ENCODE measurements at places on chromosomes 2 and 18.

GRCh38 chr2:24382363-24383073, 22.2 kb upstream of the ITSN2 start:
- no peak for DNase-seq

DNA sequence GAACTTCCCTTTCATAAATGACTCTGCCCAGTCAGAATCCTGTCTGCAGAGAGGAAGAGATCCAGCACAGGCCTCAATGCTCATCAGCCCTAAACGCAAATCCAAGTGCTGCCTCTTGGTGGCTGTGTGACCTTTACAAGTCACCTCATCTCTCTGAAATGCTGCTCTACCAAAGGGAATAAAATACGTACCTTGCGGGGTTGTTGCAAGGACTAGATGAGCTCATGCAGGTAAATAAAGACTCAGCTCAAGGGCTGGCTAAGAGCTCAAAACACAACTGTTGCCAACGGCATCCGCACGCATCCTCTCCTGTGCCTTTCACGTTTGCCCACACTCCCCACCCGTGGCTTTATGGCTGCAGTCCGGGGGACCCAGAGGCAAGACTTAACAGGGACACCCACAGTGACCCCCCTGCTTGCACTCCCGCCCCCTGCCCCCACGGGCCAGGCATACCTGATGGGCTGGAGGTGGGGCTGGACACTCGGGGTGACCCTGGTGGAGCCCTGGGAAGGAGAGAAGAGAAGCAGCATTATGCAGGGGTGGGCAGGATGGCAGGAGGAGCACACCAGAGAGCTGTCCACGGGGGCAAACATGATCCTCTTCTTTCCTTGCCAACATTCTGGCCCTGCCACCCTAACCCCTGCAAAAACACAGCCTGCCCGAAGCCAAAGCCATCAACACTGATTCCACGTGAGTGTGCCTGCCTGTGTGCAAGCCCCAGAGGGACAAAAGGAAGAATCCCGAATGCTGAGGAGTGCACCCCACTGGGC, 102.6 kb downstream of the TNS1 start:
- no peak for DNase-seq

DNA sequence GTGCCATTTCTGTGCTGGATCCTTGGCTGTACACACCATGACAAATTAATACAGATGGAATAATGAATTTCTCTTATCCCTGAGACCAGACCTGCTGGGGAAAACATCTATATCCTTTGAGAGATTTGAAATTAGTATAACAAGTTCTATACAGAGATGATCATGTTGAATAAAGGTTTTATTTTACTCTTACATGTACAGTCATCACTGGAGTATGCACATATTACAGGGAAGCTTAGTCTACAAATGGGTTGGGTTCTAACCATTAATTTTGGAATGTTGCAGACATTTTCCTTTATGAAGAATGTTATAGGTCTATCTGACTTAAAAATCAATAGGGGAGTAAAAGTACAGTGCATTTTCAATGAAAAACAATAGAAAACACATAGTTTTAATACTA, 29.9 kb upstream of the MMADHC start:
- DNase-seq = no peak

GRCh38 chr2:229133155-229133772, 137.8 kb downstream of the PID1 start:
- no peak for DNase-seq

- DNase-seq = no peak
Observed at GRCh38 chr2:8191427-8191826, 490.4 kb upstream of the ID2 start.

- DNase-seq = no peak
Observed at GRCh38 chr18:28159055-28159454, 17.9 kb downstream of the CDH2 start.

DNA sequence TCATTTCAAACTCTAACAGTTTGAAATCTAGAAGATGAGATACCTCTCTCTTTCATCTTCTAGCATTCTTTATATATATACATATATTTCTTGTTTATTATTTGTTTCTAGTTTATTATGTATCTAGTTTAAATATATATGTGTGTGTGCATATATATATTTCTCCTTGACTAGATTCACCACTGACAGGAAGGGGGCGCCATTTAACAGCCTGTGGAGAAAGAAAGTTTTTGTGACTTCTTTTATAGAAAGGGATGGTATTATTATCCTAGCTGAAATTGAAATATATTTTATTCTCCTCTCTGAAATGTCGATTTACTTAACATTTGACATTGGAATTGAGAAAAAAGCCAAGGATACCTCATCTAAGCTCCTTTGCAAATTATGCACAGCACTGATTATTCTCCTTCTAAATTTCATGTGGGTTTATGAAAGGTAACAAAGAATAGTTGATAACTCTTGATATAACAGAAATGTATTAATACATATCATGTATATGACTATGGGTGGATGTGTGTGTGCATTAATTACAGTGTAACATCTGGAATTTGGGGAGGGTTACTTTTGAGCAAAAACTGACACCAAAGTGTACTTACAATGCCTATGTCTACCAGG, 160.7 kb upstream of the NT5C1B start:
- DNase-seq = no peak

DNA sequence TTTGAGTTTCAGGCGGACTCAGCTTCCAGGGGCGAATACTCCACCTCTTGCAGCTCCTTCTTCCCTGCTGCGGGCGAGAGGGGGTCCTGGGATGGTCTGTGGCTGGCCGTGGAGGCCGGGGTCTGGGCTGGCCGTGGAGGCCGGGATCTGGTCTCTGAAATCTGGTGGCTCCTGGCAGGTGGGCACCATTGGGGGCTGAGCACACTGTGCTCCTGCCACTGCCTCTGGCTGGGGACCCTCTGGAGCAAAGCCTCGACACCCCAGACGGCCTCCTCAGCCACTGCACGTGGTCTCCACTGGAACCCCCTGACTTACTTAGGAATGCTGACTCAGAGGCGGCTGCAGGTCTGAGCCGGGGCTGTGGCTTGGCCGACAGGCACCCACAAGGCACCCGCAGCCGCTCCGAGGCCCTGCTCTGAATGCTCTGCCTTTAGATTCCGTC, 100.1 kb upstream of the ALKAL2 start:
- DNase-seq = no peak

- no peak for DNase-seq
Observed at GRCh38 chr2:210606001-210606400, 49.6 kb downstream of the CPS1 start.

- no peak for DNase-seq
Observed at GRCh38 chr18:74367905-74368304, 52.3 kb downstream of the C18orf63 start.

DNA sequence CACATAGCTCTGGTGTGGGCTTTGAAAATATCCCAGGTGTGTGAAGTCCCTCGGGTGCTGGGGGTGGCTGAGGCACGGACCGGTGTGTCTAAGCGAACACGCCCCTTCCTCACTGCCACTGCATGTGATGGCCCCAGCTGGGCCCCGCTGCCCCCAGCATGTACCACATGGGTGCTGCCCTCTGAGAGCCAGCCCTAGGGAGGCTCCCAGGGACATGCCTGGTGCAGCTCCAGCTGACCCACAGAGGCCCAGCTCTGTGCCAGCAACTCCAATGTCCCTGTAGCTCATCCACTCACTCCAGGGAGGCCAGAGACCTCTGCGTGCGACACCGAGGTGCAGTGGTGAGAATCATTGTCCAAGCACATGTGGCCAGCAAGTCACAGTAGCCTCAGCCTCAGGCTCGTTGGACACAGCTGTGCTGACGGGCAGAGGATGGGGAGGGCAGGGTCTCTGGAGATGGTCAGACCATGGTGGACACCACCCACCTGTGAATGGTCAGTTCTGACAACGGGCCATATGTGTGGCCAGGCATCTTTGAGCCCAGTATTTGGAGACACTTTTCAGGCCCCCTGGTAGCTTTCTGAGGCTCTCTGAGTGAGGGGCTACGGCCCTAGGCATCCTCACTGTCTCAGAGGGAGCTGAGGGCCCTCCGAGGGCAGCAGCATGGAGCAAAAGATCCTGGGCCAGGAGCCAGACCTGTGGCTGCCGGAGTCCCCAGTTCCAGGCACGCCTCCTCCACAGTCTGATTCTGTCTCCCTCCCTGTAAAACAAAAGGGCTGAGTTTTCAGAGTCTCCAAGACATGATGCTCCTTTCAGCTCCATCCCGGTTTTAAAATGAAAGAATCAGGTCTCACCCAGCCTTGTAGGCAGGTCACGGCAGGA, 220.7 kb downstream of the NDUFA10 start:
- DNase-seq = no peak

- no peak for DNase-seq
Observed at GRCh38 chr2:160114020-160114419, 51.6 kb upstream of the PLA2R1 start.

DNA sequence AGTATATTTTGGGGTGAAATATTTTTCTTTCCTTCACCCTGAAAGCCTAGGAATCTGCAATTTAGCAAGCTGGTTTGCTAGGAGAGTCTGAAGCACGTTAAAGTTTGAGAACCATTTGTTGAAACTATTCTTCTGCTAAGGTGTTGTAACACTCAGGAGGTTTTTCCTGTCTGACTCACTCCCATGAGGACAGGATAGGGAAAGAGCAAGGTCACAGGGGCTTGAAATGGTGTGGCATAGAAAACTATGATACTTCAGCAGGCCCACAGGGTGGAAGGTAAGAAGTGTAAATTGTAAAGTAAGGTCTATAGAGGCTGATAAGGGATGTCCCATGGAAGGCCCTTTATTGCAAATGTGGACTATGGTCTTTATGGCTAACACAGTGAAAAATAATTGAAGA, 177.7 kb upstream of the ZC3H15 start:
- DNase-seq = no peak

- DNase-seq = no peak
Observed at GRCh38 chr2:55428258-55428657, 8.6 kb upstream of the CCDC88A start.

DNA sequence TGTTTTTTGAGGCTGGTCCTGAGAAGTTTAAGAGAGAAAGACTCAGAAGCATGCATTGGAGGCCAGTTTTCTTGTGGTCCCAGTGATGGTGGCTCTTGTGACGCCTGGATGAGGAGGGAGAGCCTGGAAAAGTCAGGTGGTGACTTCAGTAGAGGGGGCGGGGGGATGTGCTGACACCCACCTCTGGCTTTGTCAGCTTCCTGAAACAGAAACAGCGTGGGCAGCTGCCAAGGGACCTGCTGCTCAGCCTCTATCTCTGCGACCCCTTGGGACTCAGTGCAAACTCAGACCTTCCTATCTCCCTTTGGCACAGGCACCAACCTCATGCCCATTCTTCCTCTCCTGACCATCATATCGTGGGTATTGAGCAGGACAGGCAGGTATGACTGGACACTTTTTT, 6.4 kb downstream of the TGFBRAP1 start:
- no peak for DNase-seq

DNA sequence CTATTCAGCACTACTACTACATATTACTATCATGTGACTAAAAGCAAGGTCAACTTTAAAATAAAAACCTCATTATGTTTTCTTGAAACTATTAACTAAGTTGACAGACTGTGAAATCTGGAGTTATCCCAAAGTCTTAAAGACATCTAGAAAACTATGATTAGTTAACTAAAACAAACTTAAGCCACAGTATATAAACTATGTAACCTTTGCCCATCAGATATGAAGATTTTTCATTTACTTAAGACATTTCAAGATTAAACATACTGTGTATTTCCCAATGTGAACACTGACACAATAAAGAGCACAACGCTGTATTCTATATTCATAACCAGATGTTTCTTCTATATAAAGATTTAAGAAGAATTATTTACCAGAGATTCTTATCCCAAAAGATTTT, 33.5 kb upstream of the CACNB4 start:
- DNase-seq = no peak

DNA sequence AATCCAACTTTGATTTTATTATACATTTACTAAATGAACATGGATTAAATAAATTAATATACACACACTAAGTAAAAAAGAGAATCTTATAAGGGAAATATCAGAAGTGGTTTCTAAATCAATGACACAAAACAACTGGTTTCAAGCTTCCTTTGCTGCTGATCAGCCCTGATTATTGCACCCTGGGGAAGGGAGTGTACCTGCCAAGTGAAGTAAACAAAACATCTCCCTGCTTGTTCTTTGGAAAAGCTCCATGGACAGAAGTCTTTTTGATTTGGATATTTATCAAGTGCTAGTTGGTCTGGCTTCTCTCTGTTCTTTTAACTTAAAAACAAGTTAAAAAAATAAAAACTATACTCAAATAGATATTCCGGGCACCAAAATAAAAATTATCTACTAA, 190.1 kb downstream of the PDE11A start:
- DNase-seq = no peak
